ENCODE measurements at places on chromosomes 7 and 10.

- no peak for DNase-seq
Observed at GRCh38 chr7:121624958-121625357, 228.8 kb upstream of the FAM3C start.

DNA sequence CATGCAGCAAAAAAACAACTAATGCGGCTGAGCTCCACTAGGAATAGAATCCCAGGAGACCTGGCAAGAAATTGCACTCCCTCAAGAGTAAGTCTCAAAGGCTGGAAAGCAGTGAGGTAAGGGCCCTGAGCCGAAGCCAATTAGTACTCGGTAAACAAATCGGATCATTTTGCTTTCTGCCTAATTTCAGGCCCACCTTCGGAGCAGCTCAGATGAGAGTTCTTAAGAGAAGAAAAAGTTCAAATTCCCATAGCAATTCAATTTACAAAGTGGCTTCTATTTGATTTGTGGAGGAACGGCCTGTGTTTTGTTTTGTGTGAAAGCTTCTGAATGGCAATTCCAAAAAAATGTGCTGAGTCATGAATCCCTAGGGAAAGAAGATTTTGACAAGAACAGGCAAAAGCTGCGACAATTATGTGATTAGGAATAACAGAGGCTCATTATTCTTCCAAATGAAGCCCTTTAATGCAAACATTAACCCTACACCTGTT, 60.9 kb downstream of the SLC16A9 start:
- no peak for DNase-seq

DNA sequence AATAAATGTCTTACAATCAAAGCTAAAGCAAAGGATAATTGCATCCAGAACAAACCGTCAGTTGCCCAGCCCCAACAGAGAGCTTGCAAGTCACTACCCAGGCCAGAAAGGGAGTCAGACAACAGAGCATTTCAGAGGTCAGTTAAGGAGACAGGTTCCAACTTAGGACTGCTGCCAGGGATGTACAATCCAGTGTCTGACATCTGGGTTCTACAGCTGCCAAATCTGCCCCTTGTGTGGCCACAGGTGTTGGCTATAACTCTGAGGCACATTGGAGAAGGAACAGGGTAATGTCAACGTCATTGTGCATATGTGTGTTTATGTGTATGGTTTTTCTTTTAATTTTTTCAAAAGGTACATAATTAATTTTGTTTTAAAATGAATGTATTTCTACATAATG, 85.2 kb upstream of the GLCCI1 start:
- DNase-seq, result no peak

GRCh38 chr10:17954861-17955260, 3.1 kb downstream of the SLC39A12 start:
- no peak for DNase-seq

DNA sequence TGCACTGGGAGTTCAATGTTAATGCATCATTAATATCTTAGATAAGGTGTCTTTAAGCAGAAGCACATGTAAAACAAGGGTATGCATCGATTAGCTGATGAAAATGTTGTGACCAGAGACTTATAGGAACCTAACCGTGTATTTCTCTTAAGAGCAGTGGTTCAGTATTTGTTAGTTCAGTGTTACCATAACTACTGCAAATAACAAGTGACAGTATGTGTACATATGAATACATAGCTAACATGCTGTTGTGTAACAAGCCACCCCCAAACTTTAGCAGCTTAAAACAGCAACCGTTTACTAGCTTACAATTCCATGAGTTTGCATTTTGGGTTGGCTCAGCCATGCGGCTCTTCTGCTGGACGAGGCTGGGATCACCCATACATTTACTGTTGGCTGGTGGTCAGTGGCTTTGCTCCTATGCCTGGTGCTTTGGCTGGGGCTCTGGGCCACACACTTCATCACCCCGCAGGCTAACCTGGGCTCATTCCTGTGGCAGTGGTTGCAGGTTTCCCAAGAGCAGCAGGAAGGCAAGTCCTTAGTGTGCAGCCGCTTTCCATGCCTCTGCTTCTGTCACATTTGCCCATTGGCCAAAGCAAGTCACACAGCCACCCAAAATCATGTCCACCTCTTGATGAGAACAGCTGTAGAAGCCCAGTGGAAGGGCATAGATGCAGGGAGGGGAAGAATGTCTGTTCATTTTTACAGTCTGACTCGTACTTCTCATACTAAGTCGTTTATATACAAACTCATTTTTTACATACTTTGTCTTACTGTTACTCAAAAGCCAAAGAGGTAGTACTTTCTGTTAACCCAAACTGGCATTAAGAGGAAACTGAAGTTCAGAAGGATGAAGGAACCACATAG, 103.3 kb upstream of the GATA3 start:
- DNase-seq, result no peak

DNA sequence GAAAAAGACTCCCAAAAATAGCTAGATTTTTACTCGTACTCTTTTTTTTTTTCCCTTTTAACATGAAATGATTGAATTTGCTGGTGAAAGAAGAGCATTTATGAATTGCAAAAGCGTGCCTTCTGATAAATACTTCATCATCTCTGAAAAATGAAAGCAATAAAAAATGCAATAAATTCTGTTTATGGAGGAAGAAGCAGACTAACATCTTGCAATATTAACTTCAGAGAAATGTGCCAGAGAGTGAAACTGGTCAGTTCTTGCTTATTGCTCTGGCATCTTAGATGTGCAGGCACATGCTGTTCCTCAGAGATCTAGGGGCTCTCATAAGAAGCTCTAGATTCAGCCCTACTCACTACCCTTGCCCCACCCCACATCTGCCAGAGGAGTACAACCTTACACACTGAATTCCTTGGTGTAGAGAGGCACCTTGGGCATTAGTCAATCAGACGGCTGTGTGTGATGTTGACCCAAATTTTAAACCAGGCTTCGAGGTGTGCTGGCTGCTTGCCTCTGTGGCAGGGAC, 891.1 kb upstream of the GHITM start:
- DNase-seq, result no peak

Measured in stimulated activated CD4-positive, alpha-beta T cell treated with anti-CD3 and anti-CD28 coated beads, Interleukin-4, amount 100 ng/mL, for 1 hour (primary cell).